ENCODE measurements at places on chromosomes 2 and 18. TPM values are rescaled to one million over a fixed set of nuclear protein-coding genes. Genes with fewer than 3 reads are reported as not detected.

Gene GPR75
- 3.3 TPM for polyA plus RNA-seq

GRCh38 chr2:128395196-128395595 is 76.5 kb upstream of the HS6ST1 start:
- no peak for DNase-seq

DNA sequence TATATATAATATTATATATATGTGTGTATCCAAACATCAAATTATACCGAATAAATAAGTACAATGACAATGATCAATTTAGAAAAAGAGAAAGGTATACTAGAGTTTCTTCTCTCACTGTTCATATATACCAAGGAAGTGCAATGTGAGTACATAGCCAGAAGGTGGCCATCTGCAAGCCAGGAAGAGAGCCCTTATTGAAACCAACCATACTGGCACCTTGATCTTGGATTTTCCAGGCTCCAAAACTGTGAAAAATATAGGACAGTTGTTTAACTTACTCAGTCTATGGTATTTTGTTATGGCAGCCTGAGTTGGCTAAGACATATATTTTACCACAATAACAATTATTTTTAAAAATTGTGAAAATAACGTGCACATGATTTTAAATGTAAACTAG is 1490.2 kb upstream of the SLC39A10 start:
- peak; percentile 0 for DNase-seq

Gene RRM2
- 38.0 TPM for polyA plus RNA-seq

Gene TXNDC2
- not detected for polyA plus RNA-seq

- no peak for DNase-seq
Measured at GRCh38 chr2:102494570-102494969, 21.5 kb downstream of the SLC9A4 start.

- DNase-seq: no peak
Measured at GRCh38 chr2:192228685-192229084, 34.0 kb upstream of the TMEFF2 start.

Gene SIX3
- polyA plus RNA-seq: not detected

DNA sequence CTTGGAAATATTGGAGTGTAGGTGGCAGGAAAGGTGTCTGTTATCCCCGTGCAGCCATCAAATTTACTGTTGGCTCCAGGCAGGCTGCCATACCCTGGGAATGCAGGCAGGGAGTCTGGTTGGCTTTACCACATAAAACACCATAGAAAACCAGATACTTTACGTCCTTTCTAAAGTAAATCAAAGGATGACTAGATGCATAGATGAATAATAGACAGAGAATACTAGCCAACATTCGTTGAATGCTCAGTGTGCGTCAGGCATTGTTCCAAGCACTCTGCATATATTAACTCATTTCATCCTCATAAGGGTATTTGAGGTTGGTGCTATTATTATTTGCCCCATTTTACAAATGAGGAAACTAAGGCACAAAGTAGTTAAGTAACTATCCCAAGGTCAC is 65.2 kb downstream of the VSNL1 start:
- no peak for DNase-seq

- DNase-seq: no peak
Measured at GRCh38 chr2:186098821-186099220, 360.2 kb downstream of the FSIP2 start.

Gene GPR45
- polyA plus RNA-seq: 0.13 TPM

DNA sequence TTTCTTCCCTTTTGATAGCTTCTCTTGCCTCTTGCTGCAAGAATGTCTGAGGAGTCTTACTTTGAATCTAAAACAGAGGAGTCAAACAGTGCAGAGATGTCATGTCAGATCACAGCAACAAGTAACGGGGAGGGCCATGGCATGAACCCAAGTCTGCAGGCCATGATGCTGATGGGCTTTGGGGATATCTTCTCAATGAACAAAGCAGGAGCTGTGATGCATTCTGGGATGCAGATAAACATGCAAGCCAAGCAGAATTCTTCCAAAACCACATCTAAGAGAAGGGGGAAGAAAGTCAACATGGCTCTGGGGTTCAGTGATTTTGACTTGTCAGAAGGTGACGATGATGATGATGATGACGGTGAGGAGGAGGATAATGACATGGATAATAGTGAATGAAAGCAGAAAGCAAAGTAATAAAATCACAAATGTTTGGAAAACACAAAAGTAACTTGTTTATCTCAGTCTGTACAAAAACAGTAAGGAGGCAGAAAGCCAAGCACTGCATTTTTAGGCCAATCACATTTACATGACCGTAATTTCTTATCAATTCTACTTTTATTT is 133.5 kb upstream of the CDCA7 start:
- DNase-seq: peak; percentile 59

GRCh38 chr2:221465776-221466175 is 106.3 kb downstream of the EPHA4 start:
- DNase-seq: no peak

DNA sequence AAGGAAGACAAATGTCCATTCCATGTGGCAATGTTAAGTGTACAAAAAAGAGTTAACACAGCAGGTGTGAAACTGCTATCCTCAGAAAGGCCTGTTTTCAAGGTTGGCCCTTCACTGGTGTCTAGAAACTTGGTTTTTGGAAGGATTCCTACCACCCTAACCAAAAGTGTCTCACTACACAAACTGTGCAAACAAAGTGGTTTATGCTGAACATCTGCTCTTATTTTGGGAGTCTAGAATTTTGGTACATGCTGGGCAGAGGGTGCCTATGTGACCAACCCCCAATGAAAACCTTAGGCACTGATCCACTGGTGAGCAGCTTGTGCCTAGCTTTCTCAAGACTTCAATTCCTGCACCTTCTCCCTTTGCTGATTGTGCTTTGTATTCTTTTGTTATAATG is 14.3 kb downstream of the GFPT1 start:
- no peak for DNase-seq

GRCh38 chr2:217362286-217362685 is 502.4 kb upstream of the TNP1 start:
- no peak for DNase-seq

DNA sequence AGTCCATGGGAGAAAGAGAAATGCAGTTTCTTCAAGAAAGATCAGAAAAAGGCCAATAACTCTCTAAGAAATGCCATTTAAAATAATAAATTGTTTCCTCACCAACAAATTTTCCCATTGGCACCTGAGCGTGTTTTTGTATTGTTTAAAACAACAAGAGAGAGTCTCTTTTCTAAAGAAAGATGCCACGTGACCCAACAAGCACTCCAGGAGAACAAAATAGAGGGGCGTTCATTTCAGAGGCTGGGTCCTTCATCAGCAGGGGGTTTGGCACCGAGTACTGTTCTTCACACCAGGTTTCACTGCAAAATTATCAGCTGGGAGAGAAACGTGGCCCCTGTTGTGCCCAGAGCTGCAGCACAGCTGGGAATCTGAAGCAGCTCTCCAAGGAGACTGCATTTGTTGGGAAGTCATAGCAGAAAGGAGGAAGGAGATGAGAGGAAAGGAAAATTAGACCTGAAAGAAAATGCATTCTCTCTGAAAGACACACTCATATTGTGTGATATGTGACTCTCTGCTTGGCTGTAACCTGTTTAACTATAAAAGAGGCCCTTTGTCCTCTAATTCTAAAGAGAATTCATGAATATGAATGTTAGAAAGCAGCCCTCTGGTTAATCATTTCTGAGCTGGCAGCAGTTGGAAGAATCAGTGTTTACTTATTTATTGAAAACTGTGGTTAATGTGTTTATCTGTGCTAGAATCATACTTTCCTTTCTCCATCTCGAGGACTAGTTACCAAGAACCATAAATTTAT is 205.3 kb upstream of the CDH20 start:
- DNase-seq: no peak

DNA sequence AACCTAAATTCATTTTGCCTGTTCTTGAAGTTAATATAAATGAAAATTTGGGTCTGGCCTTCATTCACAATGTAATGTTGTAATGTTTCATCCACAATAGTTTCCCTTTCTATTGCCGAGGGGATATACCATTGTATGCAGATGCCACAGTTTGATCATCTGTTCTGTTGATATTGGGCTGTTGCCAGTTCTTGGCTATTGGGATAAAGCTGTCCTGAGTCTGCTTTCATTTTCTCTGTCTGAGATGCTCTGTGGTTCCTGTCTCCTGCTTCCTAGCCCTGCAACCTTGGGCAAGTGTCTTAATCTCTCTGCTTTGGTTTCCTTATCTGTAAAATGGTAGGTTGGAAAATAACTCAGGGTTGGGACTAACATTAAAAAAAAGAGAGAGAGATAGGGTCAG is 25.2 kb downstream of the B3GNT2 start:
- no peak for DNase-seq

Gene HAAO
- 28.3 TPM for polyA plus RNA-seq

GRCh38 chr2:181876614-181877063 is 14.9 kb upstream of the ITPRID2 start:
- DNase-seq: no peak

Gene ANKRD36B
- 57.1 TPM for polyA plus RNA-seq

Gene ALK
- 0.27 TPM for polyA plus RNA-seq

GRCh38 chr2:132420816-132421805 is 4.5 kb downstream of the GPR39 start:
- DNase-seq: no peak

- no peak for DNase-seq
Measured at GRCh38 chr18:22951823-22952222, 18.7 kb downstream of the RBBP8 start.

Data from right lung (tissue), 10 donors.